Upper lobe of left lung (tissue), 6 donors: ENCODE measurements at places on chromosomes 11 and 22.
A peak's percentile ranks its signal among the peaks of the same experiment; 100 is the strongest.

- DNase-seq = no peak
Observed at GRCh38 chr11:728901-729491, 18.3 kb upstream of the TALDO1 start.

DNA sequence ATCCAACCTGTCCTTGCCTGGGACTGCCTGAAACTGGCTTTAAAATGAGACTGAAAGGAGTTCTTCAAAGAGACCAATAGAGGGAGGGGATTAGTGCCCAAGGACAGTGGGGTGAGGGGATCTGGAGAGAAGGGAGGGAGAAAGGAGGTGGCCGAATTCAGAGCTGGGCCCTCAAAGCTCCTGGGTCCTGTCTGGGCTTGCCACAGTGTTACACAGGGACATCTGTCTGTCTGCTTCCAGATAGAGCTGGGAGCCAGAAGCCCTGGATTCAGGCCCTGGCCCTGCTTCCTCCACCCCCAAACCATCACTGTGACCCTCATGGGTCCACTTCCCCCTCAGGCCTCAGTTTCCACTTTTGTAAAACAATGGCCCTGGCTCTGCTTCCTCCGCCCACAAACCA lies 3.6 kb downstream of the KCNJ4 start:
- DNase-seq = no peak

DNA sequence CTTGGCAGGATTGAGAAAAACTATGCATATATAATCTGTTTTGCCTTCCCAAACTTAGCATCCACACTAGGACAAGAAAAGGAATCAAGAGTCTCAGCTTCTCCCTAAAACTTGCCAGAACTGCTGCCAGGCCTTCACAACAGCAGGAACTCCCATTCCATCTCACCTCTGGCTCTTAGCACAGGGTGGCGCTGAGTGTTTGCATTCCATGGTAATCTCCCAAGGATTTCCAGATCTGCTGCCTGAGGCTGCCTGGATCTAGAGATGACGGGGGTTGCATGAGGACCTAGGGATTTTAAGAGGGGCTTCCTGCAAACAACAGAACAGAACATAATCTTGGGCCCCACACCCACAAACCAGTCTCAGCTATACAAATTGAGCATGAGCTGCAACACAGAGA lies 87.1 kb upstream of the OPCML start:
- DNase-seq = no peak

DNA sequence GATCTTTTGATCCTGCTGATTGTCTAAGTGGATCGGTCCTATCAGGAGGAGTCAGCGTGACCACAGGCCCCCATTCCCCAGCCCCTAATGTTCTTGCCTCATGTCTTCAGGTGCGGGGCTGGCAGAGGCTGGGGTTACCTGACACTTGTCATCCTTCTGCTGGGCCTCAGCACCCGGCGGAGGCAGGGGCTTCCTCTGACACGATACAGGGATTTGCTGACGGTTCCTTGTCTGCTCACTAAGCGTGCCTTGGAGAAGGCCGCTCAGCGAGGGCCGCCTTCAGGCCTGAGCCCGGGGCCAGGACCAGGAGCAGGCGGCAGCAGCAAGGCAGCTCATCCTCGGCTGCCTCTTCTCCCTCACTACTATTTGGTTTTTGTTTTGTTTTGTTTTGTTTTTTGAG lies 45.7 kb upstream of the KCNQ1OT1 start:
- DNase-seq = peak; percentile 63

DNA sequence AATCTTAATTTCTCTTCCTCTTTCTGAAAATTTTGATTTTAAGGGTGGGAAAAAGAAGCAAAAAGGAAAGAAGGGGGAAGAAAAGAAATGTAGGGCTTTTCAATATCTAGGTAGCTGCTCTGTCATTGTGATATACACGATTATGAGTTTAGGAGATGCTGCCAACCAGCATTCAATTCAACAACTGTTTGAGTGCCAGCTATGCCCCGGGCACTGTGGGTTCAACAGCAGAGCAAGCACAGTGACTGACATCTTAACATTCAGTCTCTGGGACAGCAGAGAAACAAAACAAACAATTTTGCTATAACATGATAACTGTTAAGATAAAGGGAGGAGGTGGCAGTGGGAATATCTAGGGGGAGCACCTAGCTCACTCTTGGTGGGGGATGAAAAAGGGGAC lies 91.6 kb downstream of the DBX1 start:
- no peak for DNase-seq

- no peak for DNase-seq
Observed at GRCh38 chr22:46977656-46978343, 215.3 kb downstream of the TBC1D22A start.

GRCh38 chr11:1838426-1839144 lies at the start of gene TNNI2:
TNNI2 (plus strand) TSS chr11:1838981; CDS start chr11:1839697, 716 bp downstream.
- no peak for DNase-seq

DNA sequence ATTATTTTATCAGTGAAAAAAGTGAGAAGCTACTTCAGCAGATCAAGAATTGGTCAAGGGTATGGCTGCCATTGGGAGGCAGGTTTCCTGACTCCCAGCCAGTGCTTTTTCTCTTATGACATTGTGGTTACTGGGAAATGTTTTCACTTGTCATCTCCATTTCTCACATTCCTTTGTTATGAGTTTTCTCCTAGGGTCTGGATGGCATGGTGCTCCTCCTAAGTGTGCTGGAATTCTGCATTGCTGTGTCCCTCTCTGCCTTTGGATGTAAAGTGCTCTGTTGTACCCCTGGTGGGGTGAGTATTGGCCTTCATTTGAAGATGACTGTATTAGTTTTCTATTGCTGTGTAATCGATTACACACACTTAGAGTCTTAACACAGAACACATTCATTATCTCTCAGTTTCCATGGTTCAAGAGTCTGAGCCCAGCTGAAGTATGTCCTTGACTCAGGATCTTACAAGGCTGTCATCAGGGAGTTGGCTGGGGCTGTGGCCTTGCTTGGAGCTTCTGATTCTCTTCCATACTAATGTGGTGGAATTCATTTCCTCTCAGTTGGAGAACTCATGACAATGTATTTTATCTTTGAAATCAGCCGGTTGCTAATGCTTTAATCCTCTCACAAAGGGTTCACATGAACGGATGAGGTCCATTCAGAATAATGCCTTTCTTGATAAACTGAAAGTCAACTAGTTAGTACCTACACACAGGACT lies 21.0 kb upstream of the MS4A6E start:
- no peak for DNase-seq

DNA sequence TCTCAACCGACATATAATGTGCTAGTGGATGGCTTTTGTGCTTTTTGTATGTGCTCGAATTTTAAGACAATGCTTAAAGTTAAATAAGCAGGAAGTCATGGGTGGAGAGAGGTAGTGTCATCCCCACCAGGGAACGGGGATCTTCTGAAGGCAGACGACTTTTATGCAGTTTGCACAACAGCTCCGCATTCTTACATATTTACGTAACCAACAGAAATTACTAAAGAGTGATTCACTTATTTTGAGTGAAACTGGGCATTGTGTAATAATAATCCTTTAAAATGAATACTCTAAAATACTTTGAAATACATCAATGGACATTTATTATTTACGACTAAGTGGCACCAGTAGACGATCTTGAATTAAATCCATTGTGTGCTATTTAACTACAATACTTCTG lies 305.1 kb downstream of the CNTN5 start:
- DNase-seq = no peak

DNA sequence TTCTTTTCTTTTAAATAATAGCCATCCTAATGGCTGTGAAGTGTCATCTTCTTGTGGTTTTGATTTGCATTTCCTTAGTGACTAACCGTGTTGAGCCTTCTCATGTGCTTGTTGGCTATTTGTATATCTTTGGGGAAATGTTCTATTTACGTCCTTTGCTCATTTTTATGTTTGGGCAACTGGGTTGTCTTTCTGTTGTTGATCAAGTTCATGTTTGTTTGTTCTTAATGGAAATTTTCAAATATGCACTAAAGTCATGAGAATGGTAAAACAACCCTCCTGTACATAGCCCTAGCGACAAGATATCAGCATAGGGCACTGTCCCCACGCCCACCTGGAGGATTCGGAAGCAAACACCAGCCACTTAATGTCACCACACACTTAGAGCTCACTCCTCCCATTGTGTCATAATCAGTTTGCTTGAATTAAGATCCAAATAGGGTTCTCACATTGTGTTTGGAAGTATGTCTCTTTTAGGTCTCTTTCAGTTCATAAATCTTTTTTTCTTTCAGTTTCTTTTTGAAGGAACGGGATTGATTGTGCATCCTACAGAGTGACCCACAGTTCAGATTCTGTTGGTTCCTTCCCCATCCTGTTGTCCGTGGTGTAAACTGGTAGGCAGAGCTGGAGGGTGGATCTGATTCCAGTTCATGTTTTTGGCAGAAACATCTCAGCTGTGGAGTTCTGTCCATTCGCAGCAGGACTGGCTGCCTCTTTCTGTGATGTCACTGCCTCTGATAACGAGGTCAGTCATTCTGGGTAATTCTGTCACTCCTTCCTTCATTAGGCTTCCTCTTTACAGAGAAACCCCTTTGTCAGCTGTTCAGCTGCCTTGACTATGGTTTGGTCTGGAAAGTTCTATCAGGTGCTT lies 26.4 kb upstream of the ADORA2A start:
- no peak for DNase-seq

DNA sequence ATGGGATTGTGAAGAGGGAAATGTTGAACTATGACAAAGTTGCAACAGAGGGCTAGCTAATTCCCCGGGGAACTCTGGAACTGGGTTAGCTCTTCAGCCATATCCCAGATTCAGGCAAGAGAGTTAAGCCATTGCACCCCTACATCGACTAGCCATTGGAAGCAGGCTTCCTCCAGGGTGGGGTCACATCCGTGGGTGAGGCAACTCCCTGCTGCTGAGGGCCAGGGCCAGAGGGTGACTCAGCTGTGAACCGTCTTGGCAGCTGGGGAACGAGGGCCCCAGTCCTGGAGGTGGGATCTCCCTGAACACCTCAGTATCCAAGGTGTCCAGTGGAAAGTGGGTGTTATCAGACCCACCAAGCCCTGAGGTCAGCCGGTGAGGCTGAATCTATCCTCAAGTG lies 41.1 kb downstream of the RPS6KA4 start:
- DNase-seq = no peak

GRCh38 chr11:65236194-65237059 lies 25.3 kb upstream of the POLA2 start:
- DNase-seq = no peak

DNA sequence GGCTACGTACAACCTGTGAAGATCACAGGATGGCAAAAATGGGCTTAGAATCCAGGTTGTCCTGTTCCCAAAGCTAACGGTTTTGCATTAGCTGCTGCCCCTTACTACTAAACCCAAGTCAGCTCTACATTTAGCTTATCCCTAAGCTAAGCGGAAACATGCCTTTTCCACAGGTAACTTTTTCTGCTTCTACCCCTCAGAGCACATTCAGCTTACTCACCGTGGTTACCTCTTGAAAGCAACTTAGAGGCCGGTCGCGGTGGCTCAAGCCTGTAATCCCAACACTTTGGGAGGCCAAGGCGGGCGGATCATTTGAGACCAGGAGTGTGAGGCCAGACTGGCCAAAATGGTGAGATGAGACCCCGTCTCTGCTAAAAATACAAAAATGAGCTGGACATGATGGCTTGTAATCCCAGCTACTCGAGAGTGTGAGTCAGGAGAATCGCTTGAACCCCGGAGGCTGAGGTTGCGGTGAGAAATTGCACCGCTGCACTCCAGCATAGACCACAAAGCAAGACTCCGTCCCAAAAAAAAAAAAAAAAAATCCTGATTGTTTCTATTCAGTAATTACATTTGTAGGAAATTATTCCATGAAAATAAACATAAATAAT lies 790 bp upstream of the TMEM41B start:
- DNase-seq = no peak

GRCh38 chr22:35445933-35446332 lies 46.0 kb downstream of the MCM5 start:
- no peak for DNase-seq

DNA sequence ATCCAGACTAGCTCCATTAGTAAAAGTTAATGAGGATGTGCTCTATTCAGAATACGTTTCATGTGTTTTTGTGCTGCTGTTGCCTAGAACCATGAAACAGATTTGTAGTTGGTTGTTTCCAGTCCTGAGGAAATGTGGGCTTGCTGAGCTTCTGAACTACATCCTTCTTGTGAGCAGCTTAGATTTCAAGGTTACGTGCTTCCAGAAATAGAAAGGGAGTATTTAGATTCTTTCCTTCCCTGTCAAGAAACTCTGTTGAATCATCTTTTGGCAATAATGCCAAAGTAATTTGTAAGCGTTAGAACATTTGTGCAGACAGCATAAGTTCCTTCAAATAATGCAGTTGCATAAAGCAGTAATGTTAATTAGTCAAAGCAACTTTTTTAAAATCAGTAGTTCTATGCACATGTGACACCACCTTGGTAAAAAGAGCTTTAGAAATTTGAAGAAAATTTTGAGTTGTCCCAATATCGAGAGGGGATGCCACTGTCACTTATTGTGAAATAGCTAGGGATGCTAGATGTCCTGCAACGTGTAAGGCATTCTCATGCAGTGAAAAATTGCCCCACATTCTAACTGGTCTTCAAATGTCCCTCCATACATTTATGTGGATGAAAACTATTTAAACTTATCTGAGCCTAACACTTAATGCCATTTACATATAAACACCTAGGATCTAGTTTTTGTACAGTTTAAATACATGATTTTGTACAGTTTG lies 169.6 kb downstream of the ETS1 start:
- no peak for DNase-seq

- no peak for DNase-seq
Observed at GRCh38 chr11:128827191-128827893, 39.8 kb downstream of the KCNJ1 start.

DNA sequence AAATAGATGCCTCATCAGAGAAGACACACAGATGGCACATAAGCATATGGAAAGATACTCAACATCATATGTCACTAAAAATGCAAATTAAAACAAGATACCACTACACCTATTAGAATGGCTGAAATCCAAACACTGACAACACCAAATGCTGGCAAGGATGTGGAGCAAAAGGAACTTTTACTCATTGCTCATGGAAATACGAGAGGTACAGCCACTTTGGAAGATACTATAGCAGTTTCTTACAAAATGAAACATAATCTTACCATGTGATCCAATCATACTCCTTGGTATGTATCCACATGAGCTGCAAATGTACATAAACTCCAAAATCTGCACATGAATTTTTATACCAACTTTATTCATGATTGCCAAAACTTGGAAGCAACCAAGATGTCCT lies 246.0 kb upstream of the ARHGAP42 start:
- DNase-seq = no peak

DNA sequence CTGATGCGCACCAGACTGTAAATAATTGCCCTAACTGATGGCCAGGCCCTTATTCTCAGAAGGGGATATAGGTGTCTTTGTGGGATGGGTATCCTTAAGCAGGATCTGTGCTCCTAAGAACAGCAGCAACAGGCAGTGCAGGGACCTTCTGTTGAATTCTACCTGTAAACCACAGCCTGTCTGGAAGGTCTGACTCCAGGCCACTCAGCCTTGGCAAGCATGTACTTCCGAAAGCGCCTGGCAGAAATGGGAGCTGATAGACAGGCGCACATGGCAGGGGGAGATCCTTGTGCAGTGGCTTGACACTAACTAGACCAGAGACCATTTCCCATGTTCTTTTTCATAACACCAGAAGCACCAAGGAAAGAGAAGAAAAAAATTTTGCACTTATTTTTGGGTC lies 59.0 kb downstream of the C22orf31 start:
- no peak for DNase-seq
